ENCODE measurements at places on chromosomes 13 and 19.

DNA sequence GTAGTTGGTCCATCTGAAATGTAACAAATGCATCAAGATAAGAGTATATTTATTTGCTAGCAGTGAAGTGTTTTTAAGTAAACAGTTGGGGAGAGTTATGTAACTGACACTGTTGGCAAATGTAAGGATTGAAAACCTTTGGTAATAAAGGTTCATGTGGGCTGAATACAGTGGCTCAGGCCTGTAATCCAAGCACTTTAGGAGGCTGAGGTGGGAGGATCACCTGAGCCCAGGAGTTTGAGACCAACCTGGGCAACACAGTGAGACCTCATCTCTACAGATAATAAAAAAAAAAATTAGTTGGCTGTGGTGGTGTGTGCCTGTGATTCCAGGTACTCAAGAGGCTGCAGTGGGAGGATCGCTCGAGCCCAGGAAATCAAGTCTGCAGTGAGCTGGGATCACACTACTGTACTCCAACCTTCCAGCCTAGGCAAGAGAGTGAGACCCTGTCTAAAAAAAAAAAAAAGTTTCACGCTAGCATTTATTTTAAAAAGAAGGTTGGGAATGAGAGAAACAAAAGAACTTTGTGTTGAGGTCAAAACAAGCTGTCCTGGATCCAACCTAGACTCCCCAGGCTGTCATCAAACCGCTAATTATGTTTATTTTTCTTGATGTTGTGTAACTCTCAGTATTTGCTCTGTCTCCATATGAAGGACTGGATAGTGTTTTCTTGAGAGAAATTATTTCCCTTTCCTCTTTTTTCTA, 20.7 kb downstream of the SETDB2 start:
- no peak for DNase-seq

- no peak for DNase-seq
Measured at GRCh38 chr19:2323707-2324106, 4.7 kb downstream of the LSM7 start.

DNA sequence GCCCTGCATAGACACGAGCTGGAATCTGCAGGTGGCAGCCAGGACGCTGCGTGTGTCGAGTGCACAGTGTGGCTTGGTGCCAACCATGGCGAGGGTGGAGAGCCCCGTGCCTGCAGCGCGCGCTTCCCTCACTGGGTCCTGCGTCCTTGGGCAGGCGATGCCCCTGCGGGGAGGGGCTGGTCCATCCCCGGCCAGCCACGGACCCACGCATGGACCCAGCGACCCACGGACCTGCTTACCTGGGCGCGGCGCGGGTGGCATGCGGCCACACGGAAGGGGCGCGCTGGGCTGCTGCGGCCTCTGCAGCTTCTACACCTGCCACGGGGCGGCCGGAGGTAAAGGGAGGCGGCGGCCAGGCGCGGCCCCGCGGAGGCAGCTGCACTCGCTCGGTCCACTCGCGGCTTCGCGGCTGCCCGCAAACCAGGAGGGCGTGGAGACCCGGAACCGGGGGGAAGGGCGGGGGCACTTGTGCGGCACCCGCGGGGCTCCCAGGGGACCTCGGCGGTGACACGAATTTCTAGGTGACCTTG, 569 bp upstream of the MCF2L start:
- no peak for DNase-seq

GRCh38 chr13:39684531-39685137, 29.2 kb downstream of the COG6 start:
- DNase-seq, result peak; percentile 50

- no peak for DNase-seq
Measured at GRCh38 chr13:112905990-112906641, 62.9 kb upstream of the MCF2L start.

All from fibroblast of skin of scalp (primary cell).